SJSA1 (cell line): ENCODE measurements at places on chromosomes 6 and 20. TPM values are rescaled to one million over a fixed set of nuclear protein-coding genes. Genes with fewer than 3 reads are reported as not detected.
A peak's percentile ranks its signal among the peaks of the same experiment; 100 is the strongest.

- peak; percentile 56 for DNase-seq
These were observed 1.4 kb downstream of the RREB1 start for GRCh38 chr6:7108964-7109836.

Gene CEP57L1
- total RNA-seq, result 45.1 and 45.2 TPM in 2 replicates

- no peak for DNase-seq
These were observed 120.4 kb downstream of the SIM1 start for GRCh38 chr6:100344321-100344720.

Gene TFAP2C
- 0.92 and 1.1 TPM in 2 replicates for total RNA-seq

DNA sequence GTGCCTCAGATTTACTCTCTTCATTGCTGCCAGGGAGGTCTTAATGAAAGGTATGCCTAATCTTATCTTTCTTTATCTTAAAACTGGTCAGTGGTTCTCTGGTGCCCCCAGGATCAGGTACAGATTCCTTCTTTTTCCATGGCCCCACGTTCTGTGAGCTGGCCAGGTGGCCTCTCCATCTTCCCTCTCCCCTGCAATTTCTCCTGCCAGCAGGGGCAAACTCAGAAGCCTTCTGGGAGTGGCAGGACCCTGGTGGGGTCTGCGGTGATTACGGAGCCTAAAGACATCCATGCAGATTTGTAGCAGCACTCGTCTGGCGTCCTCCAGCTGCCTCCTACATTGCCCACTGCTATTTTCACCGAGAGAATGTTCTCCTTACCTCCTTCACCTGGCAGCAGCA lies 95.8 kb downstream of the CCDC170 start:
- DNase-seq, result no peak

Gene MOCS3
- 6.2 and 7.2 TPM in 2 replicates for total RNA-seq

DNA sequence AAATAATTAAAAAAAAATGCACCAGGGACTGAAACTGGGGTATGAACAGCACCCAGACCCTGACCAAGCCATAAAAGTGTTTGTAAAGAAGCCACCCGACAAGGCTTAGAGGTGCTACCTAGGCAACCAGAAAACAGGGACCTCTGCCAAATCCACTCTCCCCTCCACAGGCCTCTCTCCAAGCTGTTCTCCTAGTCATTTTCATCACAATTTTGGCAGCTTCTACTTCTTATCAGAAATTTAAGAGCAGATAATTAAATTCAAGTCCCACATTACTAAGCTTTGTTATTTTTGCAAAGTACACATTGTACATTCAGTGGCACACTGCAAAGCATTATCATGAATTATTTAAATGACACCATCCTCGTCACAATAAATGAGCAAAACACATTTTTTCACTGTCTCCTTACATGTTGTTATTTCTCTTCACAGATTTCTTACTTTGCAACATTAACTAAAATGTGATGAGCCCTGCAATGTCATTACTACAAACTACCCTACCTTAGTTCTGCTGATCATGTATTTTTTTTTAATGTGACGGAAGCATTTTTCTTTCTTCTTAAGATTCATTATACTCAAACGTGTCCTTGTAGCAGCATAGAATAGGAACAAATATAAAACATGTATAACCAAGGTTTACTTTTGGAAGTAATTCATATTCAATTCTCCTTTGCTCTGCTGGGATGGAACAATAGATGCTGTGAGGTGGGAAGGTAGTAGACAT lies 38.1 kb downstream of the ECT2L start:
- DNase-seq, result no peak

Gene MYCT1
- total RNA-seq, result 0.39 TPM in 1 of 2 replicates, not detected in the other

DNA sequence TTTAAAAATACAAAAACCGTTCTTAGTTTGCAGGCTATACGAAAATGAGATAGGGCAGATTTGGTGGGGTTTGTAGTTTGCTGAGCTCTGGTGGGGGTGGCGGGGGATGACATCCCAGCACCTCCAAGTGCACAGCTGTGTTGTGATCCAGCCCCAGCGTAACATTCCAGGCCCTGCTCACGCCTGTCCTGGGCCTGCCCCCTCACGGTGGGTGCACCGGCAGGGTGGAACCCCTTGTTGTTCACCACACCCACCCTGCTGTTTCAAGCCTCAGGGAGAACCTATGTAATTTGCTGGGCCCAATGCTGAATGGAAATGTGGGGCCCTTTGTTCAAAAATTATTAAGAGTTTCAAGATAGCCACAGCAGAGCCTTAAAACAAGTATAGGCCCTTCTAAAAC lies 25.0 kb downstream of the ARMC2 start:
- no peak for DNase-seq

GRCh38 chr6:37452522-37452921 lies 19.5 kb downstream of the CMTR1 start:
- no peak for DNase-seq

Gene KCNG1
- 17.7 and 31.0 TPM in 2 replicates for total RNA-seq

DNA sequence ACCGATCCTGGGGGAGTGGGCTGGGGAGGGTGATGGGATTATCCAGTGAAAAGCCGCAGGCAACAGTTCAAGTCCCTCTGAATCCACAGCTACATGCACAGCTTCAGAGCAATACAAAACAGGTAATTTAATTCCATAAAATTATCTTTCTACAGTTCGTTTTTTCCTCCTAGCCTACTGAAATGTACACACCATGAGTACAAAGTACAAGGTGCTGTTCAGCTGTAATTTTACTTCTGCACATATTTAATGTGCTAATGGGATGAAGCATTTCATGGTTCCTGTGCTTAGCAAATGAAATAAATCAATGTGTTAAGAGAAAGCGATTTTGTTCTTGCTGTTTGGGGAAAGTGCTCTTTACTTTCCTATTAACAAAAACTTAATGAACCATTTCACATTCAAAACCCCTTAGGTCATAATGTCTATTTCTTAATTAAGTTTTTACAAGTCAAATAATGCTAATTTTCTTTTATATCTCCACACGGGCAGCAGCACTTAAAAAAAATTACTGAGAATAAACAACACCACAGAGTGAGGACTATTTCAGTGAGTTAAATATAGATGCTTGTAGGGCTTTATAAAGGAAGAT lies 71.8 kb downstream of the INSM1 start:
- DNase-seq, result no peak

DNA sequence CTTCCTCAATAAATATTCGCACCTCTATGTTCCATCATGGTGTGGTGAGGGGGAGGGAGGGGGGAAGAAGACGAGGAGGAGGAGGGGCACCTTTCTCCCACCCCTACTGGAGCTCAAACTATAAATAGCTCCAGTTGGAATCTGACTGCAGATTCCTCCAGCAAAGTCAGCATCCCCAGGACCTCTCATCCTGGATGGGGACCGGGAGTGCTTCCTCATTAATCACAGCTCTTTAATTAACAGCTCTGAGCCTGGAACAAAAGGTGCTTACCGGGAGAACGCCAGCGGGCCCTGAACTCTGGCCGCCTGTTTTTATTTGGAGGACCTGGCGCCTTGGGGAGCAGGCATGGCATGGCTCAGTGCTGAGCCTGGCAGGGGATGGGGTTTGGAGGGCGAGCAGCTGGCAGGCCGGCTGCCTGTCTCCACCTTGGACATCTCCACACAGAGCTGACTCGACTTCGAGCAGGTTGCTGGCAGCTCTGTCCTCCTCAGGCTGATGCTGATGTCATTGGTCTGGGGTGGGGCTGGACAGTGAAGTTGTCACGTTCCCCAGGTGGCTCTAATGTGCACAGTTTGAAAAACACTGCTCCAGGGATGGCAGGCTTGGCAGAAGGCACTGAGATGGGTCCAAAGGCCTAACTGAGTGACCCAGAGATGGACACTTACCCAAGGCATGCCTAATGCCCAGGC lies 180.4 kb downstream of the DHX35 start:
- no peak for DNase-seq

DNA sequence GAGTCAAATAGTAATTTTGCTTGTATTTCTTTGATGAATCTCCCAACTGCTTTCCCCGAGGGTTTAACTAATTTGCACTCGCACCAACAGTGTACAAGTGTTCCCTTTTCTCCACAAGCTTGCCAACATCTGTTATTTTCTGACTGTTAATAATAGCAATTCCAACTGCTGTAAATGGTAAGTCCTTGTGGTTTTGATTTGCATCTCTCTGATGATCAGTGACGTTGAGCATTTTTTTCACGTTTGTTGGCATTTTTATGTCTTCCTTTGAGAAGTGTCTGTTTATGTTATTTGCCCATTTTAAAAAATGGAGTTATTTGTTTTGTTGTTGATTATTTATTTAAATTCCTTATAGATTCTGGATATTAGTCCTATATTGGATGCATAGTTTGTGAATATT lies 399.8 kb upstream of the MAN1A1 start:
- no peak for DNase-seq
